ENCODE measurements at places on chromosomes 5 and 9.

DNA sequence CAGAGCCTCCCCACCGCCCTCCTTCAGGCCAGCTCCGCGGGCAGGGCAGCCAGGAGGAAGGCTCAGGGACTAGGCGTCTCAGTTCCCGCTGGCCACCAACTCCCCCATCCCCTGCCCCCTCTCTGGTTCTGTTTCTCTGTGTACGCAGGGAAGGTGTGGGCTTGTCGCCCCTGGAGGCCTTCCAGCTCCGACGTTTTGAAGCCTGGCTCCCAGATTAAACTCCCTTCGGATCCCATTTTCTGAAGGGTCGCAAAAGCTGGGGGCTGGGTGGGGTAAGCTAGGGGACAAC lies 346 bp downstream of the ATOX1 start:
- DNase-seq: no peak

DNA sequence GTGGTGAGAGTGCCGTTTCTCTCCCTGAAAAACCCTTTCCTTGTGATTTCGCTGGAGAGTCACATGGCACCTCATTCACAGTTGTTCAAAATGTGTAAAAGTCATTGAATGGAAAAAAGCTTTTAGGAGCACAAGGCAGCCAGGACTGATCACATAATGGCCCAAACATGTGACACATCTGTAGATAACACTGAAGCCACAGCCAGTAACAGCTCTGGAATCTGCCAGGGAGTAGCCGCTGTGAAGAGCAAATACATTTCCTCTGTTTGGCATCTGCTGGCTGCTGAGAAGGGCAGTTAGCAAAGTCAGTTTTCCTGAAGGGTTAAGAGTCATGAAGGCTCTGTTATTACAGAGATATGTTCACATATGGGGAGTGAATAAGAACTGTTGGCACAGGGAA lies 271.8 kb downstream of the NNT start:
- no peak for DNase-seq

- DNase-seq: no peak
Measured at GRCh38 chr9:23615569-23615968, 210.5 kb downstream of the ELAVL2 start.

- no peak for DNase-seq
Measured at GRCh38 chr5:176388003-176388443, 375 bp downstream of the NOP16 start.

DNA sequence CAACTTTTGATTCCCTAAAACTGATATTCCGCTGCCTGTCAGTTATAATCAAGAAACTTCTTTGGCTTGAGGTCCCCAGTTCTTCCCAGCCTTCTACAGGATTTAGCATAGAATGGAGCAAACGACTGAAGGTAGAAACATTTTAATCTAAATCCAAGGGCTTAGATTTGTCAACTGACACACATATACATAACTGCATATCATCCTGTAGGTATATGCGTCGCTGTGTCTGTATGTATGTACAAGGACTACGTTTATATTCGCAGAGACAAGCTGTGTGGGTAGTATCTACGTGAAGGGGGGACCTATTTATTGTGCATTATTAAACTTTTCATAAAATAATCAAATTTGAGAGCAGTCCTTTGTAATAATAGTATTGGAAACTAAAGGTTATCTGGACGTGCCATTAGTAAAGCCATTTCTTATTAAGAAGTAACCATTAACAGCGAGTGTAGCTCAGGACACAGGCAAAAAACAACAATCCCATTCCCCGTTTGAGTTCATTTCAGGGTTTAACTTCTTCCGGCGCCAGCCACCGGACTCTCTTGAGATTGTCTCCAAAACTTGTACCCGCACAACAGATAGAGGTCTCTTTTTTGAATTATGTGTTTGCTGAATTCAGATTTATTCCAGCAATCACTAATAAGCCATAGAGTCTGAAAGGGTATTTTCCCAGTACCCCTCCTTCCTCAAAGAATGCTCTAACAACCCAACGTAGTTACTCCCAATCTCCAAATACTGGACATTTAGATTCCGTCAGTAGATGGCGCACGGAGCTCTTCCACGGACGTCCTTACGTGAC lies 2.1 kb upstream of the MLLT3 start:
- DNase-seq: peak; percentile 71

DNA sequence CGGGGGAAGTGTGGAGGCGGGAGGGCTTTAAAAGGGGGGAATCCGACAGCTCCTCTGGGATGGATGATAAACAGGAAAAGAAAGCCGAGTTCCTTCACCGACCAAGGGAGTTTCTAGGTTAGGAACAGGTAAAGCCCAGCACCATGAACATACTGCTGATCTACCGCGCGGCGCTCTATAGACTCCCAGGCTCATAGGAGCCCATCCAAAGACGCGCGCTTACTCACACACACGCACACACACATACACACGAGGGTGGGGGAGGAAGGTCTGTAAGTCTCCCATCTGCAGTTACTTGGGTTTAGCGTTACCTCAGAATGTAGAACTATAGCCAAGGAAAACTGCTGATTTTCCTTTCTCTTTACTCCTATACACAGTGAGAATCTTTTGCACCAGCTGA lies 2.6 kb upstream of the GABRB2 start:
- DNase-seq: no peak

DNA sequence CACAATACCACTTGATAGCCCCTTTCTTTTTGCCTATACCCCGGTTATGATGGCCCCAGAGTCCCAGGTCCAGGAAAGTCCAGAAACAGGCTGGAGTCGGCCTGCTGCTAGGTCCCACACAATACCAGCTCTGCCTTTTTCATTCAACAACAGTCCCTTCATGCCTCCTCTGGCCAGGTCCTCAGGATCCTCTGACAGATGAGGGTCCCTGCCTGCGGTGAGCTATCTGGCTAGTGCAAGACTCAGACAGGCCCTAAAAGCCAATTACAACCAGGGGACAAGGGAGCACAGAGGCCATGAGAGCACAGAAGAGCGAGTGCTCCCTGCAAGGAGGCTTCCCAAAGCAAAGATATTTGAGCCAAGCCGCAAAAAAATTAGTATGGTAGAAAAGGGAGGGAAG lies 84.8 kb upstream of the ZBTB43 start:
- no peak for DNase-seq

GRCh38 chr5:19900269-19900668 lies 87.7 kb downstream of the CDH18 start:
- no peak for DNase-seq

GRCh38 chr9:21817176-21817575 lies 14.7 kb downstream of the MTAP start:
- no peak for DNase-seq

DNA sequence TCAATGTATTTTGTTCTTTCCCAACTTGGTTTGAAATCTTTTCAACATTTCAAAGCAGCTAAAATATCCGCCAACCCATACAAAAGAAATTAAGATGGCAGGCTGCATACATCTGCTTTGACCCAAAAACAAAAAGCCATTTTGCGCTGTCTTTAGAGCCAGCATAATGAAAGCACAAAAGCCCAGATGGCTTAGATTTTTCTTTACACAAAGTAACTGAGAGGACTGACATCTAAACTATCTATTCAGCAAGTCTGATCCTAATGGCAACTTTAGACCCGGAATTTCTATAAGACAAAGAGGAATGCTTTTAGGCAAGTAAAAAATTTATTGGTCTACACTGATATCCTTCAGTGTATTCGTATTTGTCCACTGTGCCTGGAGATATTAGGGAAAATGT lies 86.3 kb downstream of the MYO10 start:
- no peak for DNase-seq

DNA sequence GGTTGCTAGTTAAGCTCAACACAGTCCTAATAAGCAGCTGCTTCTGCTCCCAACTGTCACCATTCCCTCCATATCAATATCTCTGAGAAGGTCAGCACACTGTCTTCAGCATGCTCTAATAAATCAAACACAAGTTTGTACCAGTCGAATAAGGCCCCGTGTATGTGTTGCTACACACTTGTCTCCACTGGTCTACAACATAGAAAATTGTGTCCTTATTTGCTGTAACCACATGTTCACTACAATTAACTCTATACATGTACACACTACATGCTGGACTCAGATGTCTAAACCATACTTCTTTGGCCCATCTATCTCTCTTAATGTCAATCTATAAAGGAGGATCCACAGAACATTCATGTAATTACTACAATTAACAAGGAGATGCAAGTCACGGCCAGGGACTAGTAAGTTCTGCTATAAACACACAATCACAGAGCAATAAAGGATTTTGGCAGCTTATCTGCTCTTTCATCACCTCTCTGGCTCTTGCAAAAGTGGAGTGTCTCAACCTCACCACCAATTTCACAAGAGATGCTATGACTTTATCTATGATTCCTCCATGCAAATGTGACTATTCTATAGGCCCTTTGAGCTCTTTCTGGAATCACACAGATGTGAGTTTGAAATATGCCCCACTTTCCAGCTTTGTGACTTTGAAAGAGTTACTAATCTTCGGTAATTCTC lies 143.9 kb downstream of the SEMA5A start:
- no peak for DNase-seq

GRCh38 chr5:139251281-139251687 lies 42.3 kb upstream of the MATR3 start:
- no peak for DNase-seq

Data from tibial nerve (tissue), 4 donors.